IMR-90 (cell line): ENCODE measurements at places on chromosomes 12 and 14. TPM values are rescaled to one million over a fixed set of nuclear protein-coding genes. Genes with fewer than 3 reads are reported as not detected.

Gene CLEC4D
- not detected in 2 replicates for total RNA-seq

Gene C1S
- 34.4 and 49.6 TPM in 2 replicates for total RNA-seq

Gene PNMA1
- total RNA-seq, result 6.5 and 7.5 TPM in 2 replicates

Gene SNAPC1
- total RNA-seq, result 7.7 and 18.9 TPM in 2 replicates

Gene ADAM20
- 0.18 and 0.28 TPM in 2 replicates for total RNA-seq

Gene HOXC12
- not detected in 2 replicates for total RNA-seq

Gene SRRM4
- total RNA-seq, result not detected in 2 replicates

Gene GLIPR1L1
- not detected in 2 replicates for total RNA-seq

Gene SDR9C7
- total RNA-seq, result not detected in 2 replicates

Gene NOVA1
- total RNA-seq, result 0.90 and 1.1 TPM in 2 replicates

Gene HNF1A
- total RNA-seq, result under 0.01 TPM in 1 of 2 replicates, not detected in the other

Gene RPGRIP1
- total RNA-seq, result not detected in 2 replicates

Gene SPRYD4
- 1.4 and 1.8 TPM in 2 replicates for total RNA-seq

Gene FITM1
- not detected in 2 replicates for total RNA-seq

Gene WNK1
- 38.3 and 42.8 TPM in 2 replicates for total RNA-seq

Gene LUM
- 46.1 and 50.0 TPM in 2 replicates for total RNA-seq

Gene ACTN1
- 648 and 684 TPM in 2 replicates for total RNA-seq

Gene SERPINA3
- total RNA-seq, result under 0.01 and 0.36 TPM in 2 replicates

Gene SDSL
- 5.6 and 6.3 TPM in 2 replicates for total RNA-seq

Gene NEUROD4
- total RNA-seq, result not detected in 2 replicates

Gene KRT5
- not detected in 2 replicates for total RNA-seq

Gene RNU4-1
- under 0.01 TPM in 2 replicates for total RNA-seq

Gene BIN2
- not detected in 2 replicates for total RNA-seq

Gene CCDC184
- under 0.01 and 0.18 TPM in 2 replicates for total RNA-seq

Gene MAPK1IP1L
- 37.2 and 44.8 TPM in 2 replicates for total RNA-seq

Gene CLEC14A
- 2.8 and 3.0 TPM in 2 replicates for total RNA-seq

Gene RPS6KL1
- 0.72 and 1.1 TPM in 2 replicates for total RNA-seq

Gene TAS2R42
- total RNA-seq, result not detected in 2 replicates

Gene PPP1R1A
- total RNA-seq, result not detected in 2 replicates

Gene SP7
- total RNA-seq, result not detected in 2 replicates

Gene NID2
- total RNA-seq, result 101 and 102 TPM in 2 replicates

Gene TSPAN8
- total RNA-seq, result not detected in 2 replicates

Gene DCN
- 223 and 241 TPM in 2 replicates for total RNA-seq

Gene RSRC2
- total RNA-seq, result 18.6 and 41.7 TPM in 2 replicates

Gene FBRSL1
- 0.36 and 0.83 TPM in 2 replicates for total RNA-seq

Gene PRIMA1
- not detected in 2 replicates for total RNA-seq

Gene KRT71
- total RNA-seq, result not detected in 2 replicates

Gene KERA
- total RNA-seq, result not detected in 2 replicates

Gene DEPDC4
- 0.72 and 7.5 TPM in 2 replicates for total RNA-seq

Gene SLC2A3
- total RNA-seq, result 54.8 and 113 TPM in 2 replicates

Gene B4GALNT1
- total RNA-seq, result 0.18 and 0.28 TPM in 2 replicates

Gene GPHN
- 7.2 and 8.1 TPM in 2 replicates for total RNA-seq

Gene APPL2
- total RNA-seq, result 42.3 and 53.3 TPM in 2 replicates

Gene OR4E2
- total RNA-seq, result not detected in 2 replicates
